Glutamatergic neuron (in vitro differentiated cells): ENCODE measurements at places on chromosomes 7 and 10.

DNA sequence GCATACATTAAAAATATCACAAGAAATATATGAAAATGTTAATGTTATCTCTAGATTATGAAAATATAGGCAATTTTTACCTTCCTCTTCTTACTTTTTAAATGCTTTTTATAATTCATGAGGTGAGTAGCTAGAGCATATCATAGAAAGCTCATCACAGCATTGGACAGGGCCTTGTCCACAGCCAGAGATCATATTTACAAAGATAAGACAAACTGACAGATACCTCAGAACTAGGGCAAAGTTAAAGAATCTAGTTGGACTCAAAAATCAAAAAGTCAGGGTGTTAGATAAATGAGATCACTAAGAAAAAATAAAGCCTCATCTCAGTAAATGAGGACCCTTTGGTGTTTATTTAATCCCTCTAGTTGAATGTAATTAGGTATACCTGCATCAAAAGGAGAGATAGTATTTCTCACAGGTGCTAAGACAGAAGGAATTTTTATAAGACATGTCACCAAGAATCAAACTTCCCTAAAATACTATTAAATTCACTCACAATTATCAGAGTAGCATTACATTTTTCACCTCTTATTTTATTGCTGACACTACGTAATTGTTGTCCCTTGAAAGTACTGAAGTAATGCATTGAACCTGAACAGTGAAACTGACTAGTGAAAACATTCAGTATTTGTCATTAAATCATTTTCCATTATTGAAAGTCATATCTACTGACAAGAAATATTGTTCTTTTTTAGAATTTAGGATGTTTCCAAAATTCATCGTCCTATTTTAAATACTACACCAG is 25.6 kb downstream of the CFAP69 start:
- H3K27ac ChIP-seq: no peak overlapping the region
- no peak overlapping the region for H3K4me3 ChIP-seq
- DNase-seq: no peak
- no peaks in the 10 kb centered on the region for H3K4me1 ChIP-seq
- no peaks in the 10 kb centered on the region for H3K27me3 ChIP-seq

DNA sequence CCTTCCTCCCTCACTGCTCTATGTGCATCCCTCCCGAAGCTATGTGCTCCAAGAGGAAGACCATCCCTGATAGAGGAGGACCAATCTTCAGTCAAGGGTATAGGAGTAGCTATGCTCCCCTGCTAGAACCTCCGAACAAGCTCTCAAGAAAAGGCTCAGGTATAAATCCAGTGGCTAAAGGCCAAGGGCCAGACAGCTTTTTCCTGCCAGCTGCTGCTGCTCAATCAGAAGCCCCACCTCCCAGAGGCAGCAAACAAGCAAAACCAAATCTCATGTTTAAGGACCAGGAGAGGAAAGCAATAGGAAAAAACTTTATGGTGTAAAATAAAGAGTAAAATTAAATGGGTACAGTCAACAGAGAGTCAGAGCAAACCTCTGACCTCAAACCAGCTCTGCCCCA is 187.2 kb downstream of the FGFR2 start:
- H3K4me3 ChIP-seq: no peak overlapping the region
- no peaks in the 10 kb centered on the region for H3K27me3 ChIP-seq
- H3K4me1 ChIP-seq: peaks cover 5% of the 10 kb centered on the region
- DNase-seq: no peak
- no peaks in the 10 kb centered on the region for H3K36me3 ChIP-seq

- H3K4me1 ChIP-seq: no peaks in the 10 kb centered on the region
- no peak for DNase-seq
- no peak overlapping the region for H3K27ac ChIP-seq
- no peaks in the 10 kb centered on the region for H3K27me3 ChIP-seq
- no peaks in the 10 kb centered on the region for H3K36me3 ChIP-seq
These were observed 10.2 kb upstream of the SLC25A28 start for GRCh38 chr10:99630433-99630832.

DNA sequence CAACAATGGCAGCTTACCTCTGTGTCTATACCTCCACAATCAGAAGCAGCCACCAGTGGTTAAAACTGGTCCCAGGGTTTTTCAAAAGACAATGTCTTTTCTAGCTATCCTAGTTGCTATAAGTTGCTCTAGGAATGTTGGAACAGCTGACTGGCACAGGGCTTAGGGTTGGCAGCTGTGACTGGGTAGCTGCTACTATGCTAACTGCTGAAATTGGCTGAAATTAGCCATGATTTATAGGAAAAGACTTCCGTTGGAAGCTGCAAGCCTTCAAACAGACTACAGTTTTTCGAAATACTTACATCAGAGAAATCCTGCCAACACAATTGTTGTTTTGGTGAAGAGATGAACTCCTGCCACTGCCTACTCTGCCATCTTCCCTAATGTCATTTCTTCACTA is 102.3 kb downstream of the MKX start:
- H3K27me3 ChIP-seq: no peaks in the 10 kb centered on the region
- no peak for DNase-seq
- no peak overlapping the region for H3K4me3 ChIP-seq
- H3K36me3 ChIP-seq: no peaks in the 10 kb centered on the region
- no peak overlapping the region for H3K27ac ChIP-seq

GRCh38 chr10:17784688-17785087 is 24.5 kb upstream of the MRC1 start:
- H3K4me3 ChIP-seq: no peak overlapping the region
- no peaks in the 10 kb centered on the region for H3K4me1 ChIP-seq
- H3K27ac ChIP-seq: no peak overlapping the region
